ENCODE measurements at places on chromosomes 11 and 22.

DNA sequence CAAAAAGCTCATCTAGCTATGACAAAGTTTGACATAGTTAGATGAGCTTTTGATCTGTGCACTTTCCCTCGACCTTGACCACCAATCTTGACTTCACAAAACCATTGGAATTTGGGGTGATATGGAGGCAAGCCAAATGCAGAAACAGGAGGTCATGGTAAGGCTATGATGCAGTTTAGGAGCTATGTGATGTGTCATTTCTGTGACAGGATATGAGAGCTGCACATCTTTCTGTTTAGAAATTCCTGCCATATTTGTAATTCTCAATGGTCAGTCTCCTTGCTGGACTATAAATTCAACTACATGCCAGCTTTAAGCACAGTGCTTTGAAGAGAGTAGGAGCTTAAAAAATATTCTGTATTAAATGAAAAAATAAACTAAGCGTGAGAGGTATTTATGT lies 12.9 kb downstream of the OR51B6 start:
- no peak for DNase-seq

GRCh38 chr22:19962246-19962908 lies 20.8 kb upstream of the TXNRD2 start:
- peak; percentile 80 for DNase-seq

GRCh38 chr11:57711414-57712255 lies at the start of gene MED19:
Gene MED19, minus strand, starts transcription at chr11:57712215. Its CDS starts 36 bp downstream, at chr11:57712179.
- peak; percentile 69 for DNase-seq

DNA sequence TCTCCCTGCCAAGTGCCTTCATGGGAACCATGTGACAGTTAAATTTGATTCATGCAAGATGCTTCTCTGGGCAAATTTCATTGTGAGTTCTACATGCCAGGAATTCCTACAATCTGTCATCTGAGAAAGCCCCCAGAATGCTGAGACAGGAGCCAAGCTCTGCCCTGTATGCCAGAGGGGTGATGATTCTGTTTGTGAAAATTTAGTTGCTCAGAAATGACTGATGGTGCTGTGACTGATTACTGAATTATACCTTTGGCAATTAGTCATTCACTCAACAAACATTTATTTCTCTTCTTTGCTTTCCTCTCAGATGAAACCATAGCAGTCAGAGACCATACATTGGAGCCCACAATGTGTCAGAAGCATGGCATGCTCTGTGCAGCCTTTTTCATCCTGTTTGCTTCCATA lies 69.0 kb upstream of the ZBED5 start:
- DNase-seq = no peak

GRCh38 chr11:130719220-130719915 lies 196.9 kb downstream of the SNX19 start:
- no peak for DNase-seq

- no peak for DNase-seq
Measured at GRCh38 chr11:60978546-60979380, 7.3 kb downstream of the CD6 start.

- no peak for DNase-seq
Measured at GRCh38 chr11:78061088-78061920, 2.4 kb upstream of the THRSP start.

DNA sequence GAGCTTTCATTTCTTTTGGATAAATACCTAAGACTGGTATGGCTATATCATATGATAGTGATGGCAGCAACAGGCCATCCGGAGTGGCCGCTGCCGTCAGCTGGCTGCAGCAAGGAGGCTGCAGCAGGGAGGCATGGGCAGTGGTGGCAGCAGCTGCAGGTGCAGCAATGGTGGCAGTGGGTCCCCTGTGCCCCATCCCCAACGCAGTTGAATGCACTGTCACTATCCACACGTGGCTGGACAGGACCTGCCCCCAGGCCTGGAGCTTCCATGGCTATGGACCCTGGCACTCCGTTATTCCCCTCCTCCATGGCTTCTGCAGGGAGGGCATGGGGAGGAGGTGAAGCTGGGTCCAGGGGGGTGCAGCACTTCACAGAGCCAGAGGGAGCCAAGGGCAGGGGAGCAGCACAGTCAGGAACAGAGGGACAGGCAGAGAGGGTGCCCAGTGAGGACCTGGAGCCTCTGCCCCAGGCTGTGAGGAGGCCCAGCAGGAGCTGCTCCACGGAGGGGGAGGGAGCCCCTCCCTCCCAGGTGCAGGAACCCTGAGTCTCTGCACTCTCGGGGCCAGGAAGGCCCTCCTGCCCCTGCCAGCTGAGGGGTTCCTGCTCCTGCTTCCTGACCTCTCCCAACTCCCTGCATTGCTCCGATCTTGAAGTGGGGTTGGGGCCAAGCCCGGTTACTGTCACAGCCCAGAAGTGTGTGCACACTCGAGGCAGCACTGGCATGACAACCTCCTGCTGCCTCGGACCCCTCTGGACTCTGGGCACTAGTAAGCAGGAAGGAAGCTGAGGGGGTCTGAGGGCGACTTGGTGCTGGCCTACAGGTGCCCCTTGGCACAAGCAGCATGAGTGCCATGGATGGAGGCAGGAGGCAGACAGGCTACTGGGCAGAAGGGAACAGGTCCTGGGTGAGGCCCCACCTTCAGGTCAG lies 466.3 kb downstream of the GUCY1A2 start:
- no peak for DNase-seq

DNA sequence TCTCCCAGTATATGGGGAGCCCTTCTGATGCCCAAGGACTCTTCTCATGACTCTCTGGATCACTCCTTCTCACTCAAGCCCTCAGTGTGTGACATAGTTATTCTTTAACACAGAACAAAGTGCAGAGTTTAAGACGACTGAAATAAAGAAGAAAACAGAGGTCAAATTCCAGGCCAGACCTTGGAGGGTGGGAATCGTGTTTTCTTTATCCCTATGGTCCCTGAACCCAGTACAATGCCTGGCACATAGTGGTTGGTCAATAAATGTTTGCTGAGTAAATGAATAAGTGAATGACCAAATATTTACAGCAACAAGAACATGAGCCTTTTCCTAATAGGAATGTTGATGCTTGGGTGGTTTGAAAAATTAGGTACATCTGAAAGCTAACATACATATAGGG lies 28.8 kb downstream of the VSTM5 start:
- DNase-seq = no peak

- no peak for DNase-seq
Measured at GRCh38 chr11:44016131-44016530, 31.6 kb upstream of the ACCSL start.

GRCh38 chr11:46335890-46336562 lies 11.2 kb upstream of the DGKZ start:
- peak; percentile 78 for DNase-seq

GRCh38 chr22:17429516-17429915 lies 60.3 kb downstream of the CECR2 start:
- DNase-seq = no peak

DNA sequence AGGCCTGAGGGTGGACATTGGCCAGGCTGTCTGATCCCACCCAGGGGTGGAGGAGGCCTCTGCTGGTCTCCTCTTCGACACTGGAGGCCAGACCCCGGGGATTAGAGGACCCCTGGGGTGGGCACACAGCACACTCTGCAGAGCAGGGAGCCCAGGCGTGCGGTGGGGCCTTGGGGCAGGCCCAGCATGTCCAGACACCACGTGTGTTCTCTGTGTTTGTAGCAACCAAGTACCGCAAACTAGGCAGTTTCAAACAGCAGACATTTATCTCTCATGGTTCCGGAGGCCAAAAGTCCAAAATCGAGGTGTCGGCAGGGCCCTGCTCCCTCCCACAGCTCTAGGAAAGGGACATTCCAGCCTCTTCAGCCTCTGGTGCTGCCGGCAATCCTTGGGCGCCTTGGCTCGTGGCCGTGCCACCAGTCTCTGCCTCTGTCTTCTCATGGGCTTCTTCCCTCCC lies 1.5 kb downstream of the PANX2 start:
- DNase-seq = no peak

- no peak for DNase-seq
Measured at GRCh38 chr11:70606248-70606950, 208.1 kb downstream of the CTTN start.

DNA sequence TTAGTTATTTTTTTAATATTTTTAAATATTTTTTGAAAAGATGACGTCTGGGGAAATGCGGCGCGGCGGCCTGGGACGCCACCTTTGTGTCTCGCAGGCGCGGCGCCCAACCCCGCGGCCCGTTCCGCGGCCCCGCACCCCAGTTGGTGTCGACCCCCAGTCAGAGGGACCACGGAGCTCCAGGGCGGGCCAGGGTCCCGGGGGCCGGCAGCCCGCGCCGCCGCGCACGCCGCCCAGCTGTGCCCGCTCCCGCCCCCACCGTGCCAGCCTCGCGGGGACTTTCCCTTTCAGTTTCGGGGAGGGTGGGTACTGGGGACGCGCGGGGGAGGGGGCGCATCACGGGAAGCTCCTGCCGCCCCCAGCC lies 1.6 kb downstream of the CCND1 start:
- DNase-seq = no peak

- DNase-seq = no peak
Measured at GRCh38 chr22:20002636-20003035, 14.0 kb downstream of the ARVCF start.

DNA sequence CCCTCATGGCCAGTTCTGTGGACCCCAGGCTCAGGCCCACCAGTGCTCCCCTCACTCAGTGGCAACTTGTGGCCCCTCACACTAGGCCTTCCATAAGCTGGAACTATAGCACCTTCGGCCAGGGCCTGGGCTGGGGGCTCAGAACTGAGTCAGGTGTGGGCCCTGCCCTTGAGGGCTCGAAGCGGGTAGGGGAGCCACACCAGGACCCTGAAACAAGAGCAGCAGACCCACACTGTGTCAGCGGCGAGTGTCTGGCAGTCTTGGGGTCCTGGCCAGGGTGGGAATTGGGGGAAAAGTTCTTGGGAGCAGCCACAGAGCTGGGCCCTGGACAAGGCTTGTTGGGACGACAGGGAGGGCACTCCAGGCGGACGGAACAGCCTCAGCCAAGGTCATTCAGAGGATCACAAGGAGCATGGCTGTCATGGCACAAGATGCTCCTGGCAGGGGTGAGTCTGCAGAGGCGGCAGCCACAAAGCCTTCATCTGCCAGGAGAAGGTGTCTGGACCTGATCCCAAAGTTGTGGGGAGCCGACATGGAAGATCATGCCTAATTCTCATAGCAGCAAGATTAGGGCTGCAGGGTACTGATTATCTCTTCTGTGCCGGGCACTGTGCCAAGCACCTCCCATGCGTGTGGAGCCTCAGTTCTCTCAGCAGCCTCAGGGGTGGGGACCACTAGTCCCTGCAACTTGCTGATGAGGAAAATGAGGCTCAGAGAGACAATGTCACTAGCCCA lies 50.7 kb downstream of the SHISAL1 start:
- DNase-seq = no peak

All from putamen (tissue), 1 donor.